Dermis blood vessel endothelial cell (primary cell): ENCODE measurements at places on chromosomes 2 and 18. TPM values are rescaled to one million over a fixed set of nuclear protein-coding genes. Genes with fewer than 3 reads are reported as not detected.

- DNase-seq, result no peak
Observed at GRCh38 chr2:212289301-212289700, 249.3 kb downstream of the ERBB4 start.

DNA sequence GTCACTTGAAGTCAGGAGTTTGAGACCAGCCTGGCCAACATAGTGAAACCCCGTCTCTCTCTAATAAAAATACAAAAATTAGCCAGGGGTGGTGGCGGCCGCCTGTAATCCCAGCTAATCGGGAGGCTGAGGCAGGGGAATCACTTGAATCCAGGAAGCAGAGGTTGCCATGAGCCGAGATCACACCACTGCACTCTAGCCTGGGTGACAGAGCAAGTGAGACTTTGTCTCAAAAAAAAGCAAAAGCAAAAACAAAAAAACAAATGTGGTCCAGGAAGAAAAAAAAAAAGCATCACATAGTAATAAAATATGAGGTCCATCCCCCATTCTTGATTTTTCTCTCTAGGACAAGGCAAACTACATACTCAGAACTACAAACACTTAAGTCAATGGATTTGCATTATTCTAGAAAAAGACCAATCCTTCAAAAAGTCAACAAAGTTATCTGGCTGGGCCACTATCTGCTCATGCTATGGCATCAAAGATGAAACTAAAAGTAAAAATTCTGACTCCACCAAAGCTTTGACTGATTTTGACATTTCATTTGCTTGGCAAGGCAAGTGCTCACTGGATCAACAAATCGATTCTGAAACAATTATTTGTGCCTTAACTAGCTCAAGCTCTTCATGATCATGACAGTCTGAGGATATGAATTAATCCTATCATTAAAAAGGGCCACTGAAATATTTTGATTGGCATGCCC, 28.4 kb downstream of the MEX3C start:
- no peak for DNase-seq

SPRED2 gene
- 2.2 and 4.8 TPM in 2 replicates for total RNA-seq

DNA sequence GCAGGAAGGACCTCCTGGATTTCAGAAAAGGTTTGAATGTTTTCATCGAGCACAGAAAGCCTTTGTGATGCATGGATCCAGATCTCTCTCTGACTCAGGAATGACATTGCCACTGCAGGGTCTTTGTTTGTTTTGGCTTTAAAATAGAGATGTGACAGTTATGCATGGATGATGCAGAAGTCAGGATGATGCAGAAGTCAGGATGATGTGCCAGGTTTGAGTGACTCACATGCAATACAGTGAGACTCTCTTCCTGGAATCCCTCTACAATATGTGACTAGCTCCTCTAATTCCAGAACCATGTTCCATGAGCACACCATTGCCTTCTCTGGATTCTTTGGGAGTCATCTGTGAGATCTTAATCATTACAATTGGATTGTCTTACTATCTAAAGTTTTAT, 177.9 kb upstream of the RAB6C start:
- no peak for DNase-seq
